ENCODE measurements at places on chromosomes 7 and 10.

GRCh38 chr10:49115015-49115795, at the start of gene VSTM4:
TSS of gene VSTM4 (minus strand) at chr10:49115522. CDS start at chr10:49115485, 37 bp downstream.
- peaks cover 18% of the 10 kb centered on the region for H3K27me3 ChIP-seq
- no peak within 1 kb of the TSS for H3K27ac ChIP-seq
- H3K36me3 ChIP-seq: no peaks in the 10 kb centered on the region

GRCh38 chr10:31604096-31604495, 285.1 kb downstream of the ZEB1 start:
- no peaks in the 10 kb centered on the region for H3K36me3 ChIP-seq
- peak overlapping the region; percentile 84 for H3K4me3 ChIP-seq
- no peaks in the 10 kb centered on the region for H3K27me3 ChIP-seq
- H3K27ac ChIP-seq: no peak overlapping the region
- DNase-seq: no peak
- H3K4me1 ChIP-seq: peaks cover 10% of the 10 kb centered on the region

DNA sequence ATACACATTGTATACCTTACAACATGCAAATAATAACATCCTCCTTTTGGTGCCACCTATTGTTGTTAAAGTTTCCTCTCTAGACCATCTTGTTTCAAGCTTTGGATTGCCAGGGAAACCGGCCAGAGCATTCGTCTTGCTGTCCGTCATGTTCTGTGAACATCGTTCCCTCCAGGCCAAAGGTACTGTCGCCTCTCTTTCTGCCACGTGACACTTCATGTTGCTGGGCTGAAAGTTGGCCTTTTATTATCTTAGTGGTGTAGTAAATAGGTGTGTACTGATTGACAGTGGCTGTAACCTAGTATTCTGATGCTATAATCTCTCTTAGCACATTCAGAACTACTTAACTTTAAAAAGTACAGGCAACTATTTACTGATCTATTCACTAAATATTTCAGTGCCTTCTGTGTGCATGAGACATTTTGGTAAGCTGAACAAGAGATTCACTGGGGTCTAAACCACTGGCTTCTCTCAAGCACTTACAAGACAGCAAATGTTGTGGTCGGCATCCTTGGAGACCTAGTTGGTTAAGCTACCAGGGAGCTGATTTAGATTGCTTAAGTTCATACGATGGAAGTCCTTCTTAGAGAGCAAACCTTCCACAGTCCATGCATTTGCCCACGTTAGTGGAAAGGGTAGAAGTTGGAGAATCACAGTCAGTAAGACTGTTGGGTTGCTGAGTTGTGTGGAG, 52.4 kb downstream of the SHH start:
- H3K4me1 ChIP-seq: peaks cover 72% of the 10 kb centered on the region
- DNase-seq: no peak
- H3K36me3 ChIP-seq: no peaks in the 10 kb centered on the region
- no peak overlapping the region for H3K4me3 ChIP-seq
- no peaks in the 10 kb centered on the region for H3K27me3 ChIP-seq

DNA sequence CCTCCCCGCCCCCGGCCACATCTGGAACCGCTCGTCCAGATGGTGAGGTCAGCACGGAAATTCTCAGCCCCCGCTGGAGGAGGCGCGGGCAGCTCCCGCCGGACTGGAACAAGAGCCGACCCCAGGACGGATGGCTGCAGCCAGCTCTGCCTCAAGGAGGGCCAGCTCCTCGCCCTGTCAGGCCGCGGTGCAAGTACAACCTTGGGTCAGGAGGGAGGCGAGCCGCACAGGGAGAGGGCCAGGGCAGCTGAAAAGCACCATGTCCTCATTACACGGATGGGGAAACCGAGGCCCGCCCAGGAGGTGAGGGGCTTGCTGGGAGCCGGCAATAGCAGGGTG, 3.8 kb upstream of the GRIFIN start:
- H3K36me3 ChIP-seq: no peaks in the 10 kb centered on the region
- H3K4me3 ChIP-seq: no peak overlapping the region
- peaks cover 12% of the 10 kb centered on the region for H3K4me1 ChIP-seq
- H3K27me3 ChIP-seq: no peaks in the 10 kb centered on the region

DNA sequence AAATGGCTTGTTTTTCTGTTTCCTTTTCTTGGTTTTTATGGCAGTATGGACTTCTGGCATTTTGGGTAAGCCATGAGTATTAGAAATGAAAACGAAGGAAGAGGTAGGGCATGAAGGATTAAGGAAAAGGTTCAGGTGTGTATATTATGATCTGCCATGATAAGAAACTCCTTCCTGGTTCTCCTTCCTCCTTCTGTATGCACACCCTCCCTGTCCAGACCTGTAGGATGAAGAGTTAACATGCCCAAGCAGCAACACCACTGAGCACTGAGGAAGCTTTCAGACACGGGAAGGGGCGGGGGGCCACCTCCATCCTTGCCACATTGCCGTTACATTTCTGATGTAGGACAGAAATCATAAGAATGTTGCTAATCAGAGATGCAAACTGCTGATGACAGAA, 361.0 kb upstream of the ZMIZ1 start:
- DNase-seq: no peak
- peaks cover 2% of the 10 kb centered on the region for H3K27me3 ChIP-seq
- no peaks in the 10 kb centered on the region for H3K4me1 ChIP-seq
- no peak overlapping the region for H3K4me3 ChIP-seq

DNA sequence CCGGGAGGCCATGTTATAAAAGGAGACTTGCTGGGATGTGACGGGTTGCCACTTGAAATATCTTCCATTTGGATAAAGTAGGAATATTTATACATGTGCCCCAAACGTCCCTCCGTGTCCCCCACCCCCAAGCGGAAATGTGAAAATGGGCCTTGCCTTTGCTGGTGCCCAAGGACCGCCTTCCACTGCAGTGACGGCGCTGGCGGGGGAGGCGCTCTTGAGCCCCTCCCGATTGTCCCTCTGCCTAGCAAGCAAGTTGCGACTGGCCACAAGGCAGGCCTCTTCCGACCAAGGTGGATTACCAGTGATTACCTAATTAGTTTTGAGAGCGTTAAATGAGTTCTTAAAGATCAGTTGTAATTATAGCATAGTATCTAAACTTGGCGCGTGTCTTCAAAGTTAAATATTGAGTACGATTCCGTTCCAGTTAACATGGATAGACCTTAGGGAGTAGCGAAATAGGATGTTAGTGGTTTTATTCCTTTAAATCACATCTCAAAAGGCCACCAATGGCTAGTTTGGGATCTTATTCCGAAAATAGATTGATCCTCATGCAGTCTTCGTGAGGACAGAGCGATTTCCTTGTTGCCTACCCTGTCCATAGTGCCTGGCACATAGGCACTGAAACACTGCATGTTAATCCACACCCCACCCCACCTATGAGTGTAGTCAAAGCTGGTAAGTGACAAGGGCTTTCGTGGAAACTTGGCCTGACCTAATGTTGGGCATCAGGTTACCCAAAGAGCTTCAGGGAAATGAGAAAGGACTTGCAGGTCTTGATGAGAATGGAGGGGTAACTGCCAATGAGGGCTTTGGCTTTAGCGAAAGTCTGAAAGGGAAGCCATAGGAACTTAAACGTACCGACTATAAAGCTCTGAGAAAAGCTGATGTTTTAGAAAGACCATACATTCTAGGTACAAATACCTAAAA, 1.1 kb downstream of the PPIA start:
- no peaks in the 10 kb centered on the region for H3K27me3 ChIP-seq
- H3K27ac ChIP-seq: peak overlapping the region; percentile 99
- peak; percentile 81 for DNase-seq
- peaks cover 17% of the 10 kb centered on the region for H3K36me3 ChIP-seq

DNA sequence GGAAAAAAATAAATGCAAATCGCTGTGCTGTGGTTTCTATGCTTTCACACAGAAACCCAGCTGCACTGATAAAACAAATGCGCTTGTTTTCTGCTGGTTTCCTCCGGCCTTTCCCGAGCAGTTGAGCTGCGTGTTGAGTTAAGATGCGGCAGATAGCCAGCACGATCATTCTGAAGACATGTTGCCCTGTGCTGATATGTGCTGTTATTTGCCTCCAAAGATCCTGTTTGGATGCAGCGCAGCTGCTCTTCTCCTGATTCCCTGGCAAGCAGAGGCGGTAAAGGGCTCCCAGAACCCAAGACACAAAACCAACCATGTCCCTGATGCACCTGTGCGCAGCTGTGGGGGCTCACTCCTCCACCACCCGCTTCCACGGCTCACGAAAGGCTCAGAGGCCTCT, 225.4 kb downstream of the PAXIP1 start:
- H3K27ac ChIP-seq: no peak overlapping the region
- H3K4me3 ChIP-seq: no peak overlapping the region

DNA sequence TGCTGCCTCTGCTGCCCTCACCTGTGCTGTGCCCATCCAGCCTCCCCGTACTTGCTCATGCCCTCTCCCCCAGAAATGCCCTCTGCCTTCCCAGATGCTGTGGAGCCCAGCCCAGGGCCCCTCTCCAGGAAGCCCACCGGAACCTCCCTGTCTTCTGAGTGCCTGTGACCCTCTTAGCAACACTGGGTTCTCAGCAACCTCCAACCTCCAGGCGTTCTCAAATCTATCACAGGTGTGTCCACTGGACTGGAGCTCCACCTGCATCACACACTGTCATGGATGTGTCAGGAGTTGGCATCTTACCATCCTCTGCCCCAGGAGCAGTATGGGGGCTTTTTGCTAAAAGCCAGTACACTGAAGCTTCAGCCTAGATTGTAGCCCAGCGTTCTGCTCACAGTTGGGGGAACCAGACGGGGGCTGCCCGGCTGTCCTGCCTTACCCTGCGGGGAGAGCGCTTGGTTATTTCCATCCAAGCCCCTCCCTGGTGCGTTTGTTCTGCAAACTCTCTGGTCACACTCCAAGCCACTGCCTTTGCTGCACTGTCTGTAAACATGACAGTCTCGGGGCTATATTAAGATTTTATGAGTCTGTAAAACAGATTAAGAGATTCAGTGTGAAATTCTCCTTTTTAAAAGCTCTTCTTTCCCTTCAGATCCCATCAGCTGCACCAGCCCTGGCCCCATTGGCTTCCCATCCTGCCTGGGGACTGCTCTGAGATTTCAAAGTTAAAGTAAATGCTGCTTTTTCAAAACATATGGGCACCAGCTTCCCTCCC, 71.3 kb upstream of the CPXM2 start:
- no peaks in the 10 kb centered on the region for H3K4me1 ChIP-seq
- no peak overlapping the region for H3K27ac ChIP-seq
- DNase-seq: no peak
- no peak overlapping the region for H3K4me3 ChIP-seq
- H3K36me3 ChIP-seq: peaks cover under 1% of the 10 kb centered on the region

Measured in naive thymus-derived CD8-positive, alpha-beta T cell (primary cell).